Pancreas (tissue), 10 donors: ENCODE measurements at places on chromosomes 7 and 10. TPM values are rescaled to one million over a fixed set of nuclear protein-coding genes. Genes with fewer than 3 reads are reported as not detected.

- DNase-seq: no peak
Observed at GRCh38 chr7:16785846-16786245, 19.0 kb downstream of the AGR2 start.

DNA sequence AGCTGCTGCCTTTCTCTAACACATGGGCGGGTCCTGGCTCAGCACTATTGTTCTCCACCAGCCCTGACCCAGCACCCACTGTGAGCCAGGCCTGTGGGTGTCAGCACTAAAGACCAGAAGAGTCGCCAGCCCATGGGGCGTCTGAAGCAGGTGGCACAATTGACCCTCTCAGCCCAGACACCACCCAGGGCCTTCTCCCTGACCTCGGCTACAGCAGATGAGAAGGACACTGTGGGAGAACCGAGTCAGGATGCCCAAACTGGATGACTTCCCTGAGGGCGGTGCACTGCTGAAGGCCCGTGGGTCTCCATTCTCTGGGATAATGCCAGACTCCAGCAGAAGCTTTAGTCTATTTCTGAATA is 97.0 kb downstream of the MKI67 start:
- DNase-seq: no peak

DNA sequence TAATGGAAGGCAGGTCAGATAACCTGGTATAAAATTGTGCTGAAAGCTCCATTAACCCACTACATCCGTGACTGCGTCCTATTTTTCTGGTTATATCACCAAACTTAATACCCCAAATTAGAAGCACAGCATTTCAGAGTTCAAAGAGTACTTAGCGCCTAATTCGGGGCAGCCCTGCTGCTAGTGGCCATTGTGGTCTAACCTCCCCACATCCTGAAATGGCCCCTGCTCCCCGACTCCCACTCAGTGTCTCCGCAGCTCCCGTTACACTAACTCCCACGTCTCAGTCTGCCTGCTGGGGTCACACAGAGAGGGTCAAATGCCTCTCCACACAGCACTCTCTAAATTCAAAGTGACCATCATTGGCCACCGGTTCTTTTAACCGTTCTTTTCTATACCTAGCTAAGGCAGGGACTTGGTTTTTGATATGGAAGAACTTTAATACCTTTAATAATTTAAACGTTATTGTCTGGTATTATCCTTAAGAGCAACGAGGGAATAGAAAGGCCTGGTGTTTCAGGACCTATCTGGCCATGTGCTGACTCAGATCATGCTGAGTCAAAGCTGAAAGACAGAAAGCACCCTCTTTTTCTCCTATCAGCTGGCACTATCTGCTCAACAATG is 117.1 kb downstream of the KMT2E start:
- DNase-seq: no peak

- DNase-seq: no peak
Observed at GRCh38 chr10:17307123-17307522, 79.1 kb downstream of the VIM start.

- DNase-seq: no peak
Observed at GRCh38 chr7:79386688-79387422, 66.6 kb downstream of the MAGI2 start.

Gene NCF1
- total RNA-seq: 0.32 TPM

Gene NKX1-2
- not detected for total RNA-seq

DNA sequence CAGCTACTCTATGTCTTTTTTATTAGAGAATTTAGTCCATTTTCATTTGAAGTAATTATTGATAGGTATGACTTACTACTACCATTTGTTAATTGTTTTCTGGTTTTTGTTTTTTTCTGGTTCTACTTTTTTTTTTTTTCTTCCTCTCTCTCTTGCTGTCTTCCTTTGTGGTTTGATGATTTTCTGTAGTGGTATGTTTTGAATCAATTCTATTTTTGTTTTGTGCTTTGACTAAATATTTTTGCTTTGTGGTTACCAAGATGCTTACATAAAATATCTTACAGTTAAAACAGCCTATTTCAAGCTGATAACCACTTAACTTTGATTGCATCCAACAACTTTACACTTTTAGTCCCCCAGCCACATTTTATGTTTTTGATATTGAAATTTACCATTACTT is 3.3 kb upstream of the OR2F2 start:
- DNase-seq: no peak

DNA sequence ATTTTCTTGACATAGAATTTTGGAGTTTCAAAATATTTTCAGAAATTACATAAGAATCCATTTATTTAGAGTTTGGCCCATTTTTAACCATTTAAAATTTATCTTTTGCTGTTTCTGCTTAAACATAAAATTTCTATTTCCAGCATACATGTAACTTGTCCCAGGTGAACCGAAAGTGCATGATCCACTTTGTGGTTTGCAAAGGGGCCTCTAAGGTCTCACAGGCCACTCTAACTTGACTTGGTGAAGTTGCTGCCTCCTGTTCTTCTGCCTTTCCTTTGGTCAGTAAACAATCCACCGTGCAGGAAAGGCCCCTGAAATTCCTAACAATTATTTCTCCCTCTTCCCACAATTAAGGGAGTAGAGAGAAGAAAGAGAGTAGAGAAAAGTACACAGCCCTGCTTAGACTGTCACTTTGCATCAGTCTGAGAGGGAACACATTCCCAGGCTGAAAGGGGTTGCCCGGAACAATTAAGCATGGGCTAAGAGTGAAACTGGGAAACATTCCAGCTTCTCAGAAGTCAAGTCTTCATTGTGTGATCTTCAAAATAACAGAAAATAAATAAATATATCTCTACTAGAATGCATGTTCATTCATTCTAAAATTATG is 79.5 kb upstream of the SEMA3A start:
- no peak for DNase-seq

DNA sequence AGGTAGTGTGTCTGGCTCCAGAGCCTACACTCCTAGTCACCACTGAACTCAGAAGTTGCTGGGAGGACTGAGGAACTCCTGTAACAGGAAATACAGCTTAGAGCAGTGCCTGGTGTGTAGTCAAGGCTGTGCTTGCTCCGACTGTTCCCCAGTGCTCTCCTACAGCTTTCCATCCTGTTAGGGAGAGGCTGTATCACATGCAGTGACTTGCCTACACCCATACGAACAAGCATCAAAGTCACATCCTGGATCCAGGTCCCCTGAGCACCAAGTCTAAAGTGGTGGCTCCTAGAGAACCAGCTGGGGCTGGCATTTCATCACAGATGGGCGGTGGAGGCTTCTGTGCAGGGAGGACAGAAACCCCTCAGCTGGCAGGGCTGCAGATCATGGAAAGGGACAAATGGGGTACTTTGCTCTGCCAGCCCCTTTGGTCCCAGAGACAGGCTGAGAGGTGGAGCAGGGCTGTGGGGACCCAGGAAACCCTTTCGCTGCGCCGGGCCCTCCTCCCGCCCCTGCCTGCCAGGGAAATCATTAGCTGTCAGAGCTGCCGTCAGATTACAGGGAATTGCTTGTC is 7.7 kb downstream of the ASB10 start:
- no peak for DNase-seq

GRCh38 chr10:15515202-15515601 is 144.1 kb upstream of the FAM171A1 start:
- no peak for DNase-seq

DNA sequence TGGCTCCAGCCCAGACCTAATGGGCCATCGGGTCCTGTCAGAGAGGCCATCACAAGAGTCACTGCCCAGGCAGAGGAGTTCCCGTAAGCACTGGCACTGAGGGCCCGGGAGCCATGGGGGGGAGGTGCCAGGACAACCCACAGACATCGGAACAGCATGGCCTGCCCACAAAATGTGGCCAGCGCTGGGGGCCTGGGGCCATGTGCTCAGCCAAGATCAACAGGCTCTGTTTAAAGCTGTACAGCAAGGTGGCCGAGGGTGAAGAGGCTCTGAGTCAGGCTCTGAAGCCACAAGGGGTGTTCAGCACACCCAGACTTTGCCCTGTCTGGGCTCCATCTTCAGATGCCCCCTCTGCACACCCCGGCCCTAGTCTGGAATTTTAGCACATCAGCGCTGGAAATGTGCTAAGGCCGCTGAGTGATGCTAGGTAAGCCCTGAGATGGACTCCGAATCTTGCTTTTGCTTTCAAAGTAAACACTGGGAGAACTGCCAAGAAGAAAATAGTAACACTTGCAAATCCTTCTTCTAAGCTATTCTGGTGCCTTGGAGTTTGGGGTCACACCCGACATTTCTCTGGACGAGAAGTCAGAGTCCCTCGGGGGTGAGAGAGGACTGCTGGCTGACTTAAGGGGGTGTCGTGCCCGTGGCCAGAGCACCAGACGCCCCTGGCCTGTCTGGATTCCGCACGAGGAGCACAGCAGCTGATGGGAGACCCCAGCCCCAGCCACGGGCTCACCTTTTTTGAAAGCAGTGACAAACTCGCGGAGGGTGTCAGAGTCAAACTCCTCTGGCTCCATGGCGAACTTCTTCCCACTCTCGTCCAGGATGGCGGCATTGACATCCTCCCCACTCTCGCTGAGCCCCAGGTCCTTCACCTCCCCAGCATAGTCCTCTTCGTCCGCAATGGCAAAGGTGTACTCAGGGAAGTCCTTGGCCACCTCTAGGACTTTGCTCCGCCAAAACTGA is 23.6 kb downstream of the PDIA4 start:
- DNase-seq: no peak

Gene RRP12
- 22.5 TPM for total RNA-seq

DNA sequence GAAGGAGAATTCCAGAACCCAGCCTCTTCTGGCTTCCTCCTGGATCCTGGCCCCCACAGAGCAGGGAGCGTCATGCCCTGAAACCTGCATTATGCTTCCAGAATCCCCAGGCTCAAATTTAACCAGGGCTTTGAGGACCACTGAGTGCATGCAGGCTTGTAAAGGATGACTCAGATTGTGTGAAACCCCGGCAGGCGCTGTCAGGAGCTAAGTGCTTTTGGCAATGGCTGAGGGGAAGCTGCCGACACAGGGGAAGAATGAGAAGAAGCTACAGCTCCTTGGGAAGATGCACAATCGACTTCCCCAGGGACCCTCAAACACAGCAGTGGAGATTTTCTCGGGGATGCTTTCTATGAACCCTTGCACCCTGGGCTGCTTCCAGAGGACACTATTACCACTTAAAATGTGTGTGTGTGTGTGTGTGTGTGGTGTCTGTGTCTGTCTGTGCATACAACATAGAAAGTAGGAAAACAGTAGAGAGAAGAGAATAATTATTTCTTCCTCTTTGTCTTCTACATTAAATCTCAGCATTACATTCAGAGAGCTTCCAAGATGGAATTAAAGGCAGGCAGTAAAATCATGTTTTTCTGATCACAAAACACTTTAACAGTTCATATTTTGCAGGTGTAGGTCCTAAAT is 183.5 kb upstream of the INHBA start:
- peak; percentile 26 for DNase-seq

Gene SLC18A2
- total RNA-seq: 0.57 TPM

GRCh38 chr7:14836571-14837189 is 65.9 kb downstream of the DGKB start:
- DNase-seq: peak; percentile 33

DNA sequence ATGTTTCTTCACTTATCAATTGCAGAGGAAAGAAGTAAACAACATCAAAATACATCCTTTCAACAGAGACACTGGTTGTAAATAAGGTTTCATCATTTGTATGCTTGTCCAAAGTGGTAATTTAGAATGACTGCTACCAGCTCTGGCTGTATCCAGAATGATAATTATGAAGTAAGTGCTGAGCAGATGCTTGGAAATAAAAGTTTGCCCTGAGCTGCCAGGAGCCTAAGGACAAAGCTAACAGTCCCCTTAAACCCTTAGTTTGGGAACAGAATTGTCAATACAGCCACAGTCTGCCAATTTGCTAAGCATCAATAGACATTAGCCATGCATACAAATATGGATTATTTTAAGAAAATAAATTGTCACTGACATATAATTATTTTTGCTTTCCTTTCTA is 147.0 kb upstream of the SLC13A1 start:
- DNase-seq: no peak

DNA sequence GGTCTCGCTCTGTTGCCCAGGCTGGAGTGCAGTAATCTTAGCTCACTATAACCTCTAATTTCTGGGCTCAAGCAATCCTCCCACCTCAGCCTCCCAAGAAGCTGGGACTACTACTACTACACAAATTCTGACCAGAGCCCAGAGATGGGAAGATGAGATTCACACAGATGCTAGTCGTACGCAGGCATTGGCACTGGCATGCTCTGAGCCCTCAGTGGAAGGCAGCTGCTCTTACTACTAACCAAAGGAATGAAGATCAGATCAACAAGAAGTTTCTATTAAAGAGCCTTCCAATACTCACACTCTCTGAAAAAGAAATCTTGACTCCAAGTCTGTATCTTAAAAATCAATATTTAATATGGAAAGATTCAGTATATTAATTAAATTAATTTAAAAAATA is 10.7 kb downstream of the GDF2 start:
- no peak for DNase-seq

DNA sequence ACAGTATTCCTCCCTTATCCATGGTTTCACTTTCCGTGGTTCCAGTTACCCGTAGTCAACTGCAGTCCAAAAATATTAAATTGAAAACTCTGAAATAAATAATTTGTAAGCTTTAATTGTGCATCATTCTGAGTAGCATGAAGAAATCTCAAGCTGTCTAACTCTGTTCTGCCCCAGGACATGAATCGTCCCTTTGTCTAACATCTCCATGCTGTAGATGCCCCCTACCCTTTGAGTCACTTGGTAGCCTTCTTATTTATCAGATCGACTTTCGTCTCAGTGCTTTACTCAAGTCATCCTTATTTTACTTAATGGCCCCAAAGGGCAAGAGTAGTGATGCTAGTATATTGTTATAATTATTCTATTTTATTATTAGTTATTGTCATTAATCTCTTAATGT is 41.8 kb downstream of the CPED1 start:
- DNase-seq: no peak

Gene ADARB2
- total RNA-seq: 3.6 TPM

GRCh38 chr10:103553743-103554487 is 60.4 kb downstream of the NEURL1 start:
- peak; percentile 29 for DNase-seq

Gene CRPPA
- total RNA-seq: 1.8 TPM

- DNase-seq: no peak
Observed at GRCh38 chr10:113121153-113121552, 171.1 kb downstream of the TCF7L2 start.

Gene CLDN3
- total RNA-seq: 51.3 TPM

DNA sequence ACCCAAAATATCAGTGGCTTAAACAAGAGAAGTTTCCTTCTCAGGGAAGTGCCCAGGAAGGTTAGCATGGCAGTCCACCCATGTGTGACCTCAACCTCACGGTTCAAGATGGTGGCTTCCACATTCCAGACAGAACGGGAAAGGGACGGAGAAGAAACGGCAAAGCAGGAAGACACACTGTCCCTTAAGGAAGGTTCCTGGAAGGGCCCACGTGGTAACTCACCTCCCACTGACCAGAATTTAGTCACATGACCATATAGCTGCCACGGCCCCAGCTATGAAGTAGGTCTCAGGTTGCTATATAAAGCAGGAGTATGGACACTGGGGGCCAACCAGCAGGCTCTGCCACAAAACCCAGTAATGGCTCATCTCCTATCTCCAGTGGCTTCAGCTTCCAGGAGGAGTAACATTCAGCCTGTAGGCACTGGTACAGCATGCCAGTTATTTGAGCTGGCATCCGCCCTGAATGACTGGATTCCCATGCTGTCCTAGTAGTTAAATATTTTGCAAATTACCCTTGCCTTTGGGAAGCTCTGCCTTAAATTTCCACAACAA is 278.5 kb upstream of the KLF14 start:
- DNase-seq: no peak

Gene HOXA9
- total RNA-seq: not detected

- no peak for DNase-seq
Observed at GRCh38 chr7:116553168-116553964, 28.5 kb downstream of the CAV1 start.
